ENCODE measurements at places on chromosomes 7 and 10. TPM values are rescaled to one million over a fixed set of nuclear protein-coding genes. Genes with fewer than 3 reads are reported as not detected.
A peak's percentile ranks its signal among the peaks of the same experiment; 100 is the strongest.

DNA sequence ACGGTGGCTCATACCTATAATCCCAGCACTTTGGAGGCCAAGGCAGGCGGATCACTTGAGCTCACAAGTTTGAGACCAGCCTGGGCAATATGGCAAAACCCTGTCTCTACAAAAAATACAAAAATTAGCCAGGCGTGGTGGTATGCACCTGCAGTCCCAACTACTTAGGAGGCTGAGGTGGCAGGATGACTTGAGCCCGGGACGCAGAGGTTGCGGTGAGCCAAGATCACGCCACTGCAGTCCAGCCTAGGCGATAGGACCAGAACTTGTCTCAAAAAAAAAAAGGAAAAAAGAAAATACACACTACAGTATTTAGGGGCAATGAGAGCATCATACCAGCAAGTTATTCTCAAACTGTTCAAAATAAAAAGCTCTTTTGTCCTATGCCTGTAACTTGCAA, 59.5 kb downstream of the ABI1 start:
- no peak for DNase-seq

- DNase-seq, result no peak
These were observed 108.3 kb downstream of the MAPK8 start for GRCh38 chr10:48414778-48415177.

Gene CTAGE8
- 5.3 TPM for total RNA-seq

Gene ARMC10
- 29.4 TPM for total RNA-seq

DNA sequence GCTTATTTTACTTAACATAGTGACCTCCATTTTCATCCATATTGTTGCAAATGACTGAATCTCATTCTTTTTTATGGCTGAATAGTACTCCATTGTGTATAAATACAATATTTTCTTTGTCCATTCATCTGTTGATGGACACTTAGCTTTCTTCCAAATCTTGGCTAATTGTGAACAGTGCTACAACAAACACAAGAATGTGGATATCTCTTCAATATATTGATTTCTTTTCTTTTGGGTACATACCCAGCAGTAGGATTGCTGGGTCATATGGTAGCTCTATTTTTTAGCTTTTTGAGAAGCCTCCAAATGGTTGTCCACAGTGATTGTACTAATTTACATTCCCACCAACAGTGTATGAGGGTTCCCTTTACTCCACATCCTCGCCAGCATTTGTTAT, 58.0 kb downstream of the CREB5 start:
- no peak for DNase-seq

Gene TECTB
- total RNA-seq, result not detected

GRCh38 chr7:142950235-142950634, 11.0 kb downstream of the LLCFC1 start:
- no peak for DNase-seq

DNA sequence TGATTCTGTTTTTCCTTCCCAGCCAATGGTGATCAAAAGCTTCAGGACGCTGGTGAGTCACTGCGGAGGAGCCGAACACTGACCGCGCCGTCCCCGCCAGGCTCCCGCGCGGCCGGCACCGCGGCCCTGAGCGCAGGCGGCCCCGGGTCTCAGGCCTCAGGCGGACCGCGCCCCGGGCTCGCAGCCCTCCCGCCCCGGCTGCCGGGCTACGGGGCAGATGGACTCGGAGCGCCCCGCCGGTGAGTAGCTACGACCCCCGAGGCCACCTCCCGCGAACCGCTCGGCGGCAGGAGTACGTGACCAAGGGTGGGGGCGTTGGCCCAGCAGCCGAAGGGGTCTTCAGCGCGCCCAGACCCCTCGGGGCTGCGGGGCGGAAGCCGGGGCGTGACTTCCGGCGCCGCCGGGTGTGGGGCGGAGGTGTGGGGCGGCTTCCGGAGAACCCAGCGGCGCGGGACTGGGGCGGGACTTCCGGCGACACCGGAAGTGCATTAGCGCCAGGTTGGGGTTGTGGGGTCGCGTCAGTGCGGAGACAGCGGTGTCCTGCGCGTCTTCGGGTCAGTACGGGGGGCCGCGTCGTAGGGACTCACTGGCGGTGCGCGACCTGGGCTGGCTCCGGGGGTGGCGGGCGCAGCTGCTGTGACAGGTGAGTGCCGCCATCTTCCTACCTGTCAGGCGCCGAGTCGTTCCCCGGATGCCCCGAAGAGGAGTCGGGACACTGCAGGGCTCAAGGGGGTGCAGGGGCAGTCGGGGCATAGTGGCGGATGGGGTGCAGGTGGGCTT, at the start of gene WDR37:
WDR37 (plus strand) TSS at position 60 of the 780 bp plus-strand sequence. CDS start 15,771 bp downstream, outside the sequence.
- peak; percentile 77 for DNase-seq

Gene WDR86
- 14.0 TPM for total RNA-seq

Gene ALOX5
- total RNA-seq, result 9.4 TPM

- no peak for DNase-seq
These were observed 163.6 kb downstream of the SUGCT start for GRCh38 chr7:40298421-40298820.

GRCh38 chr10:49074836-49075682, 40.3 kb downstream of the VSTM4 start:
- no peak for DNase-seq

- DNase-seq, result peak; percentile 14
These were observed 49.9 kb downstream of the DNAJC1 start for GRCh38 chr10:21953585-21954057.

DNA sequence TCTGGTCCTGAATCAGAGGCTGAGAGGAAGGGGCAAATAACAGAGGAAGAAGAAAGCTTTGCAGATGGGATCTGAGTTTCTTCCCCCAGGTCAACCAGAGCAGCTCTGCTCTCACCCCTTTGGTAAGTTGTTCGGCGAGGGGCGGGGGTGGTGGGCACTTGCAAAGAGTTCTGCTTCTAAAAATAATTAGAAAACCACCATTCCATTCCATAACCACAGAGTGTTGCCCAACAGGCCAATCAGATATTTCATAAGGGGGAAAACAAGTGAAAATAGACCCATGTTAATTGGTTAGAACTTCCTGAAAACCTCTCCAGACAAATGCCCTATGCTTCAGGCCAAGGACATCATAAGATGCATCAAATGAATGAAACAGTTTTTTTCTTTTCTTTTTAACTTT, 43.6 kb upstream of the R3HCC1L start:
- DNase-seq, result no peak

DNA sequence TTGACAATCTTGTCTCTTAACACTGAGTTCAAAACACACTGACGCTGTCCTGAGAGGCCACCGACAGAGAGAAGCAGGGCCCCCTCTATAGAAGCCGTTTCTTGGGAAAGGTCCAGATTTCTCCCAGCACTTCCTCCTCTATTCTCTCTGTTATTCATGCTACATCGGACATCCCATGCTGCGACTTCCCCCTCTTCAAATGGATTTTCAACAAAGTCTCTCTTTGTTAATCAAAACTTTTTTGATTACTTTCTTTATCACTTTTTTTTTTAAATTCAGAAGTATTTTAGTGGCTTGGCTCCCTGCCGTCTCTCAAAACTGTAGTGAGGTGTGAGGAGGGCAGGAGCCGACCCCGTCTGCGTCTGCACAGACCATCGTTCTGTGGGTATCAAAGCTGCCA, 298.9 kb upstream of the PITRM1 start:
- DNase-seq, result no peak

Gene DNA2
- total RNA-seq, result 8.9 TPM

DNA sequence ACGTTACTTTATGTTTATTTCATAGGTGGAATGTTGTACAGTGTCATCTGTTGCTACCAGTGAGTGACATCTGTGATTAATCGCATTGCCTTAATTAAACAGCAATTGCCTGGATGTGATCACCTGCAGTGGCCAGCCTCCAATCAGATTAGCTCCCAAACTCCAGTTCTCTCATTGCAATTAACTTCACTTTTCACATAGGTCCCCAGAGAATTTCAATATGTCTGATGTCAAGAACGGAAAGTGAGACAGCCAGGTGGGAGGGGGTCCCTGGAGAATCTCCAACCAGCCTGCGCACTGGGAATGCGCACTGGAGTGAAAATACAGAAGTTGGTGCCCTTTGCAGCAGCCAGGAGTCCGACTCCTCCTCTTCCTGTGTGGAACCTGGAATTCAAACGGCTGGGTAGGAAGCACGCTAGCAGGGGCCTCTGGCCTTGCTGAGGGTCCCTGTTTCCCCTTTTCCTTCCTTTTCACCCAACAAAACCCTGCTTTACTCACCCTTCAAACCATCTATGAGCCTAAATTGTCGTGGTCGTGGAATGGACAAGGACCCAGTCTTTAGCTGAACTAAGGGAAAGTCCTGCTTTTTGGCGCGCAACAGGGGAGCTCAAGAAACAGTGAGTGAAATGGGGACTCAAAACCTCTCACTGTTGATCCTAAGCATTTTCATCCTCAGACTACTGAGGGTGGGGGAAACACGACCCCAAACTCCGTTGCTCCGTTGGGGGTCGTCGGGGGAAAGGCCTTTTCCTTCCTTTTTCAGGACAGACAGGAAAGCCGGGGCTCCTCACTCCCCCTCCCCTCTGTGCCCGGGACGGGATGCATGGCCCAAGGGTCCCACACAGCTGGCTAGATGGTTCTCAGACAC, 1355.5 kb upstream of the LRRTM3 start:
- peak; percentile 34 for DNase-seq

- no peak for DNase-seq
These were observed 1.3 kb downstream of the LSM8 start for GRCh38 chr7:118185163-118185860.

Gene CASTOR2
- total RNA-seq, result 8.3 TPM

DNA sequence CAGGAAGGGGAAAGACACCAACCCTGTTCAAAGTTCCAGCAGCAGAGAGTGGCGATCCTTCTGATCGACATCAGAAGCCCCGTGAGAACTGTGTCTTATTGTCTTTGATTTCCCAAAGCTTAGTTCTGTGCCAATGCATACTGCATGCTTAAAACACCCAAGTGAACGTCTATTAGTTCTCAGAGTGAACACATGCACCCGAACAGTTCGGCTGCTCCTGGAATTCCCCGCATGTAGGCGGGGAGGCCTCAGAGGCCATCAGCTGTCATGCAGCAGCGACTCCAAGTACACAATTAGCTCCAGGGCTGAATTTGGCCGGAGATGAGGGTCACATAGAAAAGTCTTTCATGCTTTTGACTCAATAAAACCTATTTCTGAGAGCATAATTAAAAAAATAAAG, 276.9 kb downstream of the ZMYND11 start:
- DNase-seq, result no peak

- DNase-seq, result no peak
These were observed 5.0 kb downstream of the SEPTIN7 start for GRCh38 chr7:35805876-35806275.

Gene FAM25G
- 1.8 TPM for total RNA-seq

Gene XRCC2
- total RNA-seq, result 3.6 TPM

Gene CAV2
- total RNA-seq, result 78.6 TPM

DNA sequence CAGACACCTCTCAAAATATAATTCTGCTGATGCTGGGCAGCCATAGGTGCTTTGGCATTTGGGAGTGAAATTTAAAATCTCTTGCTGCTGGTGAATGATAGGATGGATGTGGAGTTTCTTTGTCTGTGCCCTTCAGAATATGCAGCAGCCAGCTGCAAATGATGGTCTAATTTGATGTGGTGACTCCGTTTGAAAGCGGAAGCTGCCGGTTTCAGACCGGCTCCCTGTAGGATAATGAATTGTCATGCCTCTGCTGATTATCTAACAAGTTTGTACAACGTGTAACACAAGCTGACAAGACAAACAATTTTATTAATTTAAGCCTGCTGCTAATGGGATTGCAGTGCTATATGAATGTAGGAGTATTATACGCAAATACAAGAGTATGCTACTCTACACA, 103.5 kb downstream of the SND1 start:
- DNase-seq, result no peak

DNA sequence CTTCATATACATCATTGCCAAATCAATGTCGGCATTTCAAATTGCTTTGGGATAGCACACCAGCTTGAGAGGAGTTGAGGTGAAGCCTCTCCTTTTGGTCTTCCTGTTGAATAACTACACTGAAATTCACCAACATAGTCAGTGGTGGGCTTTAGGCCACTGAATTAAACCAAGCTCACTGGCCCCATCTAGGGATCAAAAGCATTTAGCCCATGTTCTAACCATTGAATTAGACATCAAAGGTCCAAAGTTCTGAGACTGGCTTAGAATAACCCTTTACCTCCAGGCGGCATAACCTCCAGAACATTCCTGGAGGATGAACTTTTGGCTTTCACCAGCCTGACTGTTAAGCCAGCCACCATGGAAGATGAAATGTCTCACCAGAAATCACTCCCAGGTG, 54.6 kb downstream of the BPGM start:
- no peak for DNase-seq

GRCh38 chr7:44408596-44408995, 81.9 kb downstream of the NUDCD3 start:
- no peak for DNase-seq

Gene LRRC61
- 3.0 TPM for total RNA-seq

GRCh38 chr10:29820890-29821461, 186.2 kb upstream of the SVIL start:
- DNase-seq, result peak; percentile 73

DNA sequence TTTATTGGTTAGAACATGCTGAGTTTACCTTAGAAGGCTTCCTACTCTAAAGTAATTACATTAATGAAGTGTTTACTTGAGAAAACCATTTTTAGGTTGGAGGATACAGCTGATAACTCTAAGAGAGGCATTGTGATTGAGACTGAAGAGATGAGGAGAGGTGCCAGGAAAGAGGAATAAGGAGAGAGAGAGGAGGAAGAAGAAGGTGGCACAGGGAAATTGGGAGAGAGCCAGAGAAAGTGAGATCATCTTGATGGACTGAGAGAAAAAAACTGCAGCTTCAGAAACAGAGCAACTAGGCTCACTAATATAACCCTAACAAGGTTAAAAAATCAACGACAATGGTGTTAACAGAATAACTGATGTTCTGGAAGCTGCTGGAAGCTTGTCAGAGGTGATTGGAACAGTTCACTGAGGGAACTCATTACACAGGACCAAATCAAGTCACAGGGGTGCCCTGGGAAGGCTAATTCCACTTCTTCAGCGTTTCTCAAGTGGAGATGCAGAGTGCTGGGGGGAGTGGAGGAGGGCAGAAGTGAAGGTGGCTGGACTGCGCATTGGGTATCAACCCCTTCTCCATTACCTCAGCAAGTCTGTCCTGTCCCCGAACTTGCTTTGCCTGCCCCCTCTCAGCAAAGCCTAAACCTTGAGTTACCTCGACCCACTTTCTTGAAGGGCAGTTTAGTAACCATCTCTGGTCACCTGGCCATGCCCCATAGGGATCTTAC, 6.9 kb upstream of the SORBS1 start:
- DNase-seq, result no peak

- DNase-seq, result no peak
These were observed 264.7 kb upstream of the NFE2L3 start for GRCh38 chr7:25887266-25887665.

DNA sequence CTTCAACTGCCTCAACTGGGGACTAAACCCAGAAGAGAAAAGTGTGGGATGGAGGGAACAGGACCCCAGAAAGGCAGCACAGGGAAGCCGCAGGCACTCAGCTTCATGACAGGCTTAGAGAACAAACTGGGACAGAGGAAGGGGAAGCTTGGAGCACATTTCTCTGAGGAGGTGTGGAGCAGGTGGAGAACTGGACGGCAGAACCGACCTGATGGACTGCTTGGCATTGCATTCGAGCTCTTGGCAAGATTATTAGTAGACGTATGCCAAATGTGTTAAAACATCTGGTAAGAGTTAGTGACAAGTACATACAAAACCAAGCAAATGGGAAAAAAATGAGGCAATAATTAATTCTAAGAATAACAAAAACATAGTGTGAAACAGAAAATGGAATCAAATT, 335.7 kb downstream of the SFMBT2 start:
- peak; percentile 9 for DNase-seq

GRCh38 chr7:76069238-76069638, 21.3 kb downstream of the MDH2 start:
- DNase-seq, result no peak

Gene TMEM229A
- not detected for total RNA-seq

GRCh38 chr10:103802081-103802480, 53.3 kb downstream of the SH3PXD2A start:
- DNase-seq, result no peak

- peak; percentile 46 for DNase-seq
These were observed 51.9 kb upstream of the A1CF start for GRCh38 chr10:50937230-50937907.

All from skin of body (tissue), 3 donors.